Suprapubic skin (tissue), 4 donors: ENCODE measurements at places on chromosomes 7 and 10.

- no peak for DNase-seq
These were observed 65.5 kb downstream of the MLLT10 start for GRCh38 chr10:21599582-21599981.

GRCh38 chr7:38448054-38448453 is 174.6 kb upstream of the TARP start:
- no peak for DNase-seq

GRCh38 chr7:28999427-28999826 is 41.3 kb upstream of the TRIL start:
- DNase-seq: no peak

DNA sequence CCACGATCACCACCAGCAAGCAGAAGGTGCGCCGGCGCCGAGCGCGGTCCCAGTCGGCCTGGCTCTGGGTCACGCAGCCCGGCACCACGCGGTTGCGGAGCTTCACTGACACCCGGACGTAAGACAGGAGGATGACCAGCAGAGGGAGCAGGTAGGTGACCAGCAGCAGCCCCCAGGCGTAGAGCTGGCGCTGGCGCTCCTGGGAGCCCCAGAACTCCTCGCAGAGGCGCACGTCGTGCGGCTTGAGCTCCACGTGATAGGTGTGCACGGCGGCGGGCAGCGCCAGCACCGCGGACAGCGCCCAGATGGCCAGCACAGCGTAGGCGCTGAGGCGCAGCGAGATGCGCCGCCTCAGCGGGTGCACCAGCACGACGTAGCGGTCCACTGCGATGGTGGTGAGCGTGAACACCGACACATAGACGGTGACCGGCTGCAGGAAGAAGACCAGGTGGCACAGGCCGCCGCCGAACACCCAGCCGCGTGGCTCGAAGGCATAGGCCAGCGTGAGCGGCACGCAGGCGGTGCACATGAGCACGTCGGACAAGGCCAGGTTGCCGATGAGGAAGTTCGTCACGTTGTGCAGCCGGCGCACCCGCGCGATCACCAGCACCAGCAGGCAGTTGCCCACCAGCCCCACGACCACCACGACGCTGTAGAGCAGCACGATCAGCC is 920 bp downstream of the PRLHR start:
- DNase-seq: no peak

DNA sequence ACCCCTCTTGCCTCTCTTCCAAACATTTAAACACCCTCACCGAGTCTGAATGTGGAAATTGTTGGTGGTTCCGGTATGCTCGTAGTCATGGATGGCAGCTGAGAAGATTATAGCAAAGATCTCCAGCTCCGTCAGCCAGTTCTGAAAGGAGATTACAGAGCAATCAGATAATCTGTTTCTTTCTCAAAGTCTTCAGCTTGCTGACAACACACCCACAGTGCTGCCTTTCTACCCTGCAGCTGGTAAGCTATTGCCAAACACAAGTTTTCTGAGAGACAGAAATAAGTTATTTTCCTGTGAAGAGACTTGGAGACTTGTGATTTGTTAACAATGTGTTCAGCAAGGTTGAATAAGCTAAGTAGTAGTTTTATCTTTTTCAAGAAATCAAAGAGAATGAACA is 163.6 kb downstream of the PPP1R17 start:
- no peak for DNase-seq

GRCh38 chr10:47109906-47110305 is 190.1 kb upstream of the GDF10 start:
- DNase-seq: no peak

DNA sequence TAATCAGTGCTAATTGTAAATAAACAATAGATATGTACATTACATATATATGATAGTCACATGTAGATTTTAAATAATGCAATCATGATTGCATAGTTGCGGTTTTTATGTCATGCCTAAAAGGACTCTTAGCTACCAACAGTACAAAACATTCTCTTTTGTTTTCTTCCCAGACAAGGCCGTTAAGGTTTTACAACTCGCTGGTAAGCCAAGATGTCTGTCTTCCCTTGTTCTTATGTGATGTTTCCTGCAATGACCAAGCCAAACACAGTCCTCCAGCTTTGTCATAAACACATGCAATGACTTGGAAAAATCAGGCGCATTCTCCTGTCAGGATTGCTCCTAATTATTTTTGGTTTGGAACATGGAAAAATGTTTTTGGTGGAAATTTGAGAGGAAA is 192.3 kb upstream of the GLI3 start:
- no peak for DNase-seq

DNA sequence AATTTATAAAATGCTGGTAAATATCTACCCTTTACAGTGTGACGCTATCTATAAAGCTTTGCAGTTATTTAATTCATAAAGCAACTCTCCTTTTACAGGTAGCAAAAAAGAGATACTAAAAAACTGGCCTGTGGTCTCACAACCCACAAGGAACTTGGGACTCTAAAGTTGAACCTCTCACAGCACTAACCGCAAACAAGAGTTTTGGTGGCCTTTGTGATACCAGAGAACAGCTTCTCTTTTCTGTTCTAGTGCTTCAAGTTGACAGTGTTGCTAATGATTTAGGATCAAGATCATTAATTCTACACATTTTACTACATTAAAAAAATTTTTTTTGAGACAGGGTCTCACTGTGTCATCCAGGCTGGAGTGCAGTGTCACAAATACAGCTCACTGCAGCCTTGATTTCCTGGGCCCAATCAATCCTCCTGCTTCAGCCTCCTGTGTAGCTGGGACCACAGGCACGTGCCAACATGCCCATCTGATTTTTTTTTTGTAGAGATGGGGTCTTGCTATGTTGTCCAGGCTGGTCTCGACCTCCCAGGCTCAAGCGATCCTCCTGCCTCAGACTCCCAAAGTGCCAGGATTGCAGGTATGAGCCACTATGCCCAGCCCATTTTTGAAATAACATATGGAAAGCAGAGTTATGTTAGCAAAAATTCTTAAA is 56.0 kb upstream of the ST8SIA6 start:
- no peak for DNase-seq

DNA sequence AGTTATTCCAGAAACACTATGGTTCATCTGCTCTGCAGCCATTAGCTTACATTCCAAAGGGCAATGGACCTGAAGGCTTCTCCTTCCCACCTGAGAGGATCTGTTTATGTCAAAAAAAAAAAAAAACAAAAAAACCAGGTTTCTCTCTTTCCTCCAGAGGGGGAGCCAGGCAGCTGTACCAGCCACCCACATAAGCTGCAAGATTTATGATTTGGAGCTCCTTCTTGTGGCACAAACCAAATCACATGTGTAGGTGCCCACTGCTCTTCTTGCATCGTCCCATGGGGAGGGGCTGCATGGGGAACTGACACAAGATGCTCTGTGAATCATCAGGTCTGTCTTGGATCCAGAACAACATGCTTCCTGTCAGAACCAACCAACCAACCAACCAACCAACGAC is 231.6 kb upstream of the IGFBP3 start:
- no peak for DNase-seq

DNA sequence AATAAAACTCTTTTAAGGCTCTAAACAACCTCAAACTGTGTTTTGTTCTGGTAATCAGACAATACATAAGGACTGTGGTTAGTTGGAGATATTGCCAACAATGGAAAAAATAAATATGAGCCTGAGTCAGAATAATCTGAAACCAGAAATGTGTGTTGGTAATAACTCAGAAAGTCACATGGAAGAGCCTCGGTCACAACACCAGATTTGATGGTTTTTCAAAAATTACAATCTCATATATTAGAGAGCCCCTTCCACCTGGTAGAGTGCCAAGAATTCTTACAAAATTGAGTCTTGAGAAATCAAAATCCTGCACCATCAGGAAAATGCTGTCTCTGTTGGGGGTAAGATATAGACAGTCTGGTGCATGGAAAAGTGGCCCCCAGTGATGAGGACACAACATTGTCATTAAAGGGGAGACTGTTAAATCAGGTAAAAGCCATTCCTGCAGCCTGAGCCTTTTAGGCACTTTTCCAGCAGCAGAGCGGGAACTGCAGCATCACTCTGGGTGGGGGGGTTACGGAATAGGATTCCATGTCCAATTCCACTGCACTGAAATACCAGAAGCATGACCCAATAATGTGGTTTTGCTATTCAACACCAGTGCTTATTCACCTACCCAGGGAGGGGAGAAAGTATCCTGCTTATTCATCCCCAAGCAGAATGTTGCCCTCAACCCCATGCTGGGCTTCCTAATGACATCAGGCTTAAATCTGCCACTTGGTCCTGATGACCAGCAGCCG is 9.5 kb upstream of the ADAM12 start:
- DNase-seq: no peak

- no peak for DNase-seq
These were observed 156.7 kb downstream of the MBL2 start for GRCh38 chr10:52615756-52616394.

- DNase-seq: no peak
These were observed 636.2 kb upstream of the ANKRD30A start for GRCh38 chr10:36489181-36489580.

- no peak for DNase-seq
These were observed 54.5 kb downstream of the LRRC4 start for GRCh38 chr7:127976738-127977120.

- peak; percentile 40 for DNase-seq
These were observed 45.1 kb upstream of the INPP5A start for GRCh38 chr10:132492323-132493025.

DNA sequence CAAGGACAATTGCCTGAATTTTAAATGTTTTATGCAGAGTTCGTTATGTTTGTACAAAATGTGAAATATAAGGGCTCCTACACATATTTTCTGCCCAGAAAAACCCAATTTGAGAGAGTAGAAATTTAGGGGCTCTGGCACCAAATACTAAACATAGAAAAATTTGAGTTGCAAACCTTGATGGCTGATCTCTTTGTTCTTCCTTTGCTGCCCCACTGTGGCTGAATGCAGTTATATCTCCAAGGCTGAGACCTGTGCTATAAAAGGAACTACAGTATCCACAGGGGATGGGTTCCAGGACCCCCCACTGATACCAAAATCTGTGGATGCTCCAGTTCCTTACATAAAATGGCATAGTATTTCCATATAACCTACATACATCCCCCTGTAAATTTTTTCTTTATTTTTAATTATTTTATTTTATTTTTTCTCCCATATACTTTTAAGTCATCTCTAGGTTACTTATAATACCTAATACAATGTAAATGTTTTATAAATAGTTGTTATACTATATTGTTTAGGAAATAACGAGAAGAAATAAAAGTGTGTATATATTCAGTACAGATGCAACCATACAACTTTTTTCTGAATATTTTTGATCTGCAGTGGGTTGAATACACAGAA is 22.5 kb downstream of the CFAP43 start:
- DNase-seq: no peak

- no peak for DNase-seq
These were observed 633.0 kb upstream of the MKI67 start for GRCh38 chr10:128759174-128759573.

DNA sequence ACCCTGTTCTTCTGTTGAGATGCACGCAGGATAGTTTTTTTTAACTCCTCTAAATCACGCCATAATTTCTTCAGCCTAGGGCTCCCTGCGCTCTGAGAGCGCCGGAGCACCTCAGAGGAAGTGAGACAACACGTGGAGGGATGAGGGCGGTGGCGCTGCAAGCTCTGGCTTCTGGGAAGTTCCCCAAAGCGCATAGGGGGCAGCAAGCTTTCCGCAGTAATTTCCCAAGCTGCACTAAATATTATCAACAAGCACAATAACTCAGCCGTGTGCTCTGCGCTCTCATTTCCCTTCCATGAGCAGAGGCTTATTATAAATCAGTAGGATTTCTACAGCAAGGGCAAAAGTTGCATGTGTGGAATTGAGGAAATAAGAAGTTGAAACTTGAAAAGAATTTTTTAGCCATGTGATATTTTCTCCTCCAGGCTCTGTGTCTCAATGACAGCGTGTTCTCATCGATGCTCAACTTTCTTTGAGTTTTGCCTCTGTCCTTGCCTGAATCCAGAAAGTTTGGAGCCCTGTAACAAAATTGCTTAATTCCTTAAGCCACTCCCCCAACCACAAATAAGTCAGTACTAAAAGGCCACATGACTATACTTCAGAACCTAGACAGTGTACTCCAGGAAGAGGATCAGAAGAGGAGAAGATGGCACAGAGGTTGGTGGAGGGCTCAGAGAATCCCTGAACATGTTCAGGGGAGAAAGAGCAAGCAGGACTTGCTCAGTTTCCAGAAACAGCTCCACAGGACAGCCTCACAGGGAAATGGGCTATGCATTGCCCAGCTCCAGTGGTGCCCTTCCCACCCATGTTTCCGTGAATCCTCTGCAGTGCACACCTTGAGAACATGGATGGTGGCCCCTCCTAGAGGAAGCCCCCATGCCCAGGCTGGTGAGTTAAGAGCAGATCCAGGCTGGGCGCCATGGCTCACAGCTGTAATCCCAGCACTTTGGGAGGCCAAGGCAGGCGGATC is 221.5 kb upstream of the GHITM start:
- no peak for DNase-seq

GRCh38 chr7:142539901-142540300 is 209.4 kb upstream of the PRSS1 start:
- no peak for DNase-seq

DNA sequence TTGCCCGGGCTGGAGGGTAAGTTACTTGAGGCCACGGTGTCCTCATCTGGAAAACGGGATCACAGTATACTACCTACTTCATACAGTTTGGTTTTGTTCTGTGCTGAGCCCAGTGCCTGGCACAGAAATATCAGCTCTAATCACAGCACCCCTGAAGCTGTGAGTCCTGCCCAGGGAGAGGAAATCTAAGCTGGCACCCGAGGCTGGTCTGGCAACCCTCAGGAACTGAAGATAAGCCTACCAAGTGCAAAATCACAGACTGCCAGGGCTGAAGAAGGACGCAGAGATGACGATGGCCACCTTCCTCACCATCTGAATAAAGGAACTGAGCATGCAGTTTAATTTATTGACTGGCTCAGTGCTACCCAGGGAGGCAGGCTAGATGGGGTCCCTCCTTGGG is 7.7 kb upstream of the TMEM120A start:
- DNase-seq: no peak

- no peak for DNase-seq
These were observed 91.1 kb downstream of the VOPP1 start for GRCh38 chr7:55481155-55481554.

DNA sequence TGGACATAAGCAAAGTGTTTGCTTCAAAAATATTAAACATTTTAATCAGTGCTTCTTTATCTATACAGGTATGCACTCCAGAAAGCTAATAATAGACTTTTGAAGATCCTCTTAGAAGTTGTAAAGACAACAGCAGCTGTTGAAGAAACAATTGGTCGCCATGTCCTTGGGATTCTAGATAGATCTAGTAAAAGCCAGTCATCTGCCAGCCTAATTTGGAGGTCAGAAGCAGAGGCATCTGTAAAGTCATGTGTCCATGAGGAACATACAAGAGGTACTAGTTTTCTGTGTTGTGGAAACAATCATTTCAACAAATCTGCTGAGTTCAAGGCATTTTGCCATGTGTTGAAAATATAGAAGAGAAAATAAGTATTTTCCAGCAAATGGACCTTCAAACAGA is 89.3 kb downstream of the CYP51A1 start:
- DNase-seq: no peak

DNA sequence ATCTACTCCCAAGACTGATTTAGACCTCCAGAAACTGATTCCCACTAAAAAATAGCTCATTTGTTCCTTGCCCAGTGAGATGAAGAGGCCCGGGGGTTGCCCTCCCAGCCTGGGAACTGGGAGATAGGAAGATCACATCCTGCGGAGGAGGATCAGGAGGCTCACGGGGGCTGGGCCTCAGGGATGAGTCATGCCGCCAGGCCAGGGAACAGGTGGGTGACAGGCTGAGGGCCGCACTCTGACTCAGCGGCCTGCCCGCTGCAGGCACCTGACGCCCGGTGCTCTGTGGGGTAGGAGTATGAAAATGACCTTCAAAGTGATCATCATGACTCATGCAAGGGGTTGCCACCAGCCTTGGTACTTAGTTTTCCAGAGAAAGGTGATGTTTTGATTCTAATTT is 104.5 kb upstream of the ZPBP start:
- no peak for DNase-seq

- peak; percentile 67 for DNase-seq
These were observed 13.0 kb upstream of the DLG5 start for GRCh38 chr10:77939561-77940001.
